AG08395 (cell line): ENCODE measurements at places on chromosomes 4 and X.

- no peak for DNase-seq
These were observed 8.5 kb downstream of the TAFAZZIN start for GRCh38 chrX:154419688-154420401.

- DNase-seq, result no peak
These were observed 32.6 kb downstream of the RELL1 start for GRCh38 chr4:37653601-37654000.

- peak; percentile 7 for DNase-seq
These were observed 730.8 kb downstream of the IL1RAPL1 start for GRCh38 chrX:29318012-29318411.

GRCh38 chrX:10538831-10539230 is 81.6 kb downstream of the MID1 start:
- no peak for DNase-seq

- DNase-seq, result no peak
These were observed 276.8 kb downstream of the ZNF674 start for GRCh38 chrX:46268412-46268811.

GRCh38 chr4:146998157-146998556 is 52.5 kb upstream of the TTC29 start:
- no peak for DNase-seq

DNA sequence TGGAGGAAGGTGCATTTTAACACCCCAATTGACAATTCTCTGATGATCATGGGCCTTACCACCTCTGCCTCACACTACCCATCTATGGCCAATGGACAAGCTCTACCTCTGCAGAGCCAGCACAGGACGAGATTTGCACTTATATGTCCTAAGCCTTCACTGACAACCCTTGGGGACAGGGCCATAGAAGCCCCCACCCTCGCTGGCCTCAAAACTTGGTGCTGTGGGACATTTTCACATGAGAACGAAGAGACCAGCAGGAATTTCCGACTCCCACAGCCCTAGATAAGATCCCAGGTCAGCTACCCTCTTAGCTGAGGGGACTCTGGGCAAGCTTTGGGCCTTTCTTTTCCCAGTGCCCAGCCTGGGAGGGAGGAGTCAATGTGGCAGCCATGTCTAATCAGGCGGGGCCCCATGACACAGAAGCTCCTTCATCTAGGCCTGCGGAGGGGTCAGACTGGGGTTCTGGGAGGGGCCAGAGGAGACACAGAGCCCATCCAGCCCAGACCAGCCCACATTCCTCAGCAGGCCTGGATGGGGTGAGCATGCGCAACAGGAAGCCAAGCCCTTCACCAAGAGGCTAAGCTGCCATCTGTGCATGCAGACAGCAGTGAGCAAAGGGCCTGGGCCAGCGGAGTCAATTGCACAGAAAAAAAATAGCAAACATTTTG is 12.1 kb downstream of the PJA1 start:
- DNase-seq, result peak; percentile 51

GRCh38 chrX:15334561-15334960 is 762 bp downstream of the PIGA start:
- peak; percentile 4 for DNase-seq

DNA sequence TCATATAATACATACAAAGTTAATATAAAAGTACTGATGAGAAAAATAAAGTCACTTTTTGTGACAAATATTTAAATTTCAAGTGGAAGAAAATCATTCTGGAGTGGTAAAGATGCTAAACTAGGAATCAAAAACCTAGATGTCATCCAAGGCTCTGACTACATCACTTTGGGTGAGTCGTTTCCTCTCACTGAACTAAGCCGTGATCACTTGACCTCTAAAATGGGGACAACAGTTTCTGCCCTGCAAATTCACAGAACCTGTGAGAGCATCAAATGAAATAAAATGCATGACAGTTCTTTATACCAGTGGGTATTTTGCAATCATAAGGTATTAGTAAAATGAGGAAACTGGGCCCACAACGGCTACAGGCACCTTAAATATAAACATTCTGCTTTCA is 63.8 kb downstream of the PRDM5 start:
- no peak for DNase-seq

GRCh38 chrX:120331116-120331515 is 19.9 kb upstream of the TMEM255A start:
- no peak for DNase-seq

- peak; percentile 30 for DNase-seq
These were observed 69.8 kb downstream of the TMEM131L start for GRCh38 chr4:153535772-153536513.

DNA sequence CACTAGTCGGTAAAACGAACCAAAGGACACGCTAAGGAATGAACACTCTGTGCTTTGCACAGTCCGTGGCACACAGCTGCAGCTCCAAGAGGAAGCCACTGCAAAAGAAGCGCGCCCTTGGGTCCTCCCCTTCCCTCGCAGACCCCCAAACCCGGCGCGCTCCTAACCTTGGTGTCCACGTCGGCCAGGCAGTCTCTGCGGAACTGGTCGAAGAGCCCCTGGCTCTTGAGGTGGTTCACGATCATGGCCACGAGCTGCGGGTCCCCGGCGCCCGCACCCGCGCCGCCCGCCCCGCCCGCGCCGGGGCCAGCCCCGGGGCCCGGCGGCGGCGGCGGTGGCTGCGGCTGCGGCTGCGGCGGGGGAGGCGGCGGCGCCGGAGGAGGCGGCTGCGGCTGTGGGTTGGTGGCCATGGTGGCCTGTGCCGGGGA is 333 bp downstream of the BOD1L1 start:
- DNase-seq, result no peak
